ENCODE measurements at places on chromosomes 7 and 10.
A peak's percentile ranks its signal among the peaks of the same experiment; 100 is the strongest.

- H3K36me3 ChIP-seq: no peaks in the 10 kb centered on the region
- H3K4me3 ChIP-seq: no peak overlapping the region
- H3K4me1 ChIP-seq: no peaks in the 10 kb centered on the region
- no peak overlapping the region for H3K27ac ChIP-seq
These were observed 121.7 kb upstream of the TRIM24 start for GRCh38 chr7:138338361-138338760.

- H3K27ac ChIP-seq: no peak overlapping the region
- no peaks in the 10 kb centered on the region for H3K36me3 ChIP-seq
- peaks cover 9% of the 10 kb centered on the region for H3K4me1 ChIP-seq
- no peak for DNase-seq
These were observed 151.6 kb downstream of the KIAA1217 start for GRCh38 chr10:24360282-24361127.

- no peaks in the 10 kb centered on the region for H3K27me3 ChIP-seq
- H3K4me1 ChIP-seq: peaks cover 5% of the 10 kb centered on the region
- H3K4me3 ChIP-seq: no peak overlapping the region
- no peaks in the 10 kb centered on the region for H3K36me3 ChIP-seq
These were observed 163.7 kb downstream of the AHR start for GRCh38 chr7:17462131-17462631.

DNA sequence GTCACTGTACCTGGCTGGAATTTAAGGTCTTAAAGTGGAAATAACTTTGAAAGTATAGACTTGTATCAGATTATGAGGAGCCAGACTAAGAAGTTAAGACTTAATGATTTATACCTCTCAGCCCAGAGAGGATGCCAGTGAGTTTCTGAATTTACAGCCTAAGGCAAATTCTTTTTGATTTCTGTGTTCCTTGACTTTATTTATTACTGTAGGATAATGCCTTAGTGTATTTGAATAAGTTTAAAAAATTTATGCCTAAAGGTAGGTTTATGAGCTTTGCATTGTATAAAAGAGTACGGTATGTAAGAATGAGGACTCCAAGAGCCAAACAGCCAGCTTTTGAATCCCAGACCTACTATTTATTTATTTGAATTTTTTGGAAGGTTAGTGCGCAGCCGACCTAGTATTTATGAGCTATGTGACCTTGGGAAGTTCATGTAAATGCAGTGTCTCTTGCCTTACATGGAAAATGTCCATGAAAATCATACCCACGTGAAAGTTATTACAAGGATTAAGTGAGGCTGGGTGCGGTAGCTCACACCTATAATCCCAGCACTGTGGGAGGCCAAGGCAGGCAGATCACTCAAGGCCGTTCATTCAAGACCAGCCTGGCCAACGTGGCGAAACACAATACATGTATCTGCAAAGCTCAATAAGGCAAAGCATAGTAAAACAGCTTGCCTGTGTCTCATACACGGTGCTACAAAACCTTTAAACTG, 174.6 kb downstream of the AUTS2 start:
- H3K27me3 ChIP-seq: no peaks in the 10 kb centered on the region
- no peak overlapping the region for H3K27ac ChIP-seq
- H3K4me1 ChIP-seq: no peaks in the 10 kb centered on the region
- no peak overlapping the region for H3K4me3 ChIP-seq
- no peak for DNase-seq
- no peaks in the 10 kb centered on the region for H3K36me3 ChIP-seq

- no peak for DNase-seq
- H3K4me3 ChIP-seq: no peak overlapping the region
- peaks cover 43% of the 10 kb centered on the region for H3K27me3 ChIP-seq
- H3K36me3 ChIP-seq: no peaks in the 10 kb centered on the region
- H3K27ac ChIP-seq: no peak overlapping the region
These were observed 5.9 kb downstream of the HECW1 start for GRCh38 chr7:43118313-43118712.

GRCh38 chr7:50185951-50186682, 93.1 kb upstream of the ZPBP start:
- H3K36me3 ChIP-seq: no peaks in the 10 kb centered on the region
- no peak for DNase-seq

DNA sequence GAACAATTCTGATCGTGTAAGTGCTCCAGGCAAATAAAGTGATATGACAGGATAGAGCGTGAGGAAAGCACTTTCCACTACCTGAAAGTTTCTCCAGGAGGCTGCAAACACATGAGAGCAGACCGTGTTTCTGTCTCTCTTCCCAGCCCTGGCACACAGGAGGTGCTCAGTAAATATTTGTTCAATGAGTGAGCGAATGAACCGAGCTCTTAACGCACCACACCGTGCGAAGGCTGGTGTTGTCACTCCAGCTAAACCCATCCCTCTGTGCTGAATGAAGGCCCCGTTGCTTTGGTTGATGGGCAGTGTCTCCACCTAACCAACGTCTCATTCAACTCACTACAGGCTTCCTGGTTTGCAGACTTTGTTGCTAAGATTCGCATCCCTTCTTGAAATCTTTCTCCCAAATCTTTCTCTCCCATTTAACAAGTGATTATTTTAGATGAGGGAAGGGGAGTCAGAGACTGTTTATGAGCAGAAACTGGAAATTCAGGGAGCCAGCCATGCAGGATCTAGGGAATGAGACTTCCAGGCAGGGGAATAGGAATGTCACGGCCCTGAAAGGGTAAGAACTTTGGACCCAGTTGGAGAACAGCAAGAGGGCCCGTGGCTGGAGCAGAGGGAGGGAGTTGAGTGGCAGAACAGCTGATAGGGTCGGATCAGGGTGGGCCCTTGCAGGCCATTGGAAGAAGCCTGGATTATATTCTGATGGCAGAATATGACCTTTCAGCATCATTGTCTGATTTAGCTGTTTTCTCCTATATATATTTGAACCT, 282.6 kb downstream of the CAMK1D start:
- no peaks in the 10 kb centered on the region for H3K36me3 ChIP-seq
- no peak overlapping the region for H3K4me3 ChIP-seq
- H3K4me1 ChIP-seq: peaks cover 6% of the 10 kb centered on the region
- no peak for DNase-seq

GRCh38 chr10:128541926-128542475, 415.8 kb upstream of the MKI67 start:
- no peak overlapping the region for H3K27ac ChIP-seq
- no peaks in the 10 kb centered on the region for H3K36me3 ChIP-seq
- H3K4me3 ChIP-seq: no peak overlapping the region

GRCh38 chr7:387132-388022, 97.4 kb downstream of the FOXL3 start:
- H3K27ac ChIP-seq: no peak overlapping the region
- no peak overlapping the region for H3K4me3 ChIP-seq
- H3K36me3 ChIP-seq: no peaks in the 10 kb centered on the region
- H3K27me3 ChIP-seq: no peaks in the 10 kb centered on the region
- DNase-seq: peak; percentile 48

DNA sequence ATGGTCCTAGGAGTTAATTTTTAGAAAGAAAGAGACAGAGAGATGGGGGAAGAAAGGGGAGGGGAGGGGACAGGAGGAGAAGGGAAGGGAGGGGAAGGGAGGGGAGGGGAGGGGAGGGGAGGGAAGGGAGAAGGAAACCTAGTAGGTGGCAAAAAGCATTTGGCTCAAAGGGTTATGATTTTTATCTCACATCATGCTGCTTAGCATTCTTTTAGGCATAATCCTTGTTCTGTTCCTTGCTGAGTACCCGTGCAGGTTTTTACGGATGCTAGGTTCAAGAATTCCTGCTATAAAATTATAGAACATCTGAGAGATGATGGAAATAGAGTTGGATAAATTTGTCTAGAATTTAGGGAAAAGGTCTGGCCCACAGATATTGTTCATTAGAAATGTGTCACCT, 132.4 kb upstream of the PRSS1 start:
- H3K36me3 ChIP-seq: no peaks in the 10 kb centered on the region
- H3K4me3 ChIP-seq: no peak overlapping the region
- H3K27ac ChIP-seq: no peak overlapping the region
- no peaks in the 10 kb centered on the region for H3K27me3 ChIP-seq
- peaks cover 12% of the 10 kb centered on the region for H3K4me1 ChIP-seq

GRCh38 chr7:157875230-157876179, 538.7 kb downstream of the DNAJB6 start:
- DNase-seq: peak; percentile 45
- H3K36me3 ChIP-seq: no peaks in the 10 kb centered on the region
- H3K27ac ChIP-seq: no peak overlapping the region

GRCh38 chr7:80881351-80881900, 37.4 kb downstream of the SEMA3C start:
- H3K27ac ChIP-seq: peak overlapping the region; percentile 98
- H3K27me3 ChIP-seq: no peaks in the 10 kb centered on the region
- H3K4me3 ChIP-seq: no peak overlapping the region
